ENCODE measurements at places on chromosomes 11 and 22. TPM values are rescaled to one million over a fixed set of nuclear protein-coding genes. Genes with fewer than 3 reads are reported as not detected.

The FOSL1 gene
- 3.9 TPM for total RNA-seq

- no peak for DNase-seq
Observed at GRCh38 chr11:95505927-95506426, 275.0 kb upstream of the SESN3 start.

DNA sequence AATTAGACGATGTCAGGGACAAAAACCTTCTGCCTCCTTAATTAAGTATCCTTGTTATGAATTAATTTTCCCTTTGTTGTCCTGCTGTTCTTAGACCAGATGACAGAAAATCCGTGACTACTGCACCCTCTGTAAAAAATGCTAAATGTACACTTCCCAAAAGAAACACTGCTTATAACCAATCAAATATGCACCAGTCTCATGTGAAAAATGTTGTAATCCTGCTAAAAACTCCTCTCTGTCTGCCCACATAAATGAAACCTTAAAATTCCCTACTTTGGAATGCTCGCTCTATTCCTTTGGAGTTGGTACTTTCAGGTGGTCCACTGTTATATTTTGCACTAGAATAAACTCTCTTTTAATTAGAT, 366.8 kb upstream of the CCDC179 start:
- DNase-seq: no peak

The FAM181B gene
- 0.12 TPM for total RNA-seq

GRCh38 chr22:30866216-30866615, 102.4 kb downstream of the MORC2 start:
- peak; percentile 38 for DNase-seq

The PGM2L1 gene
- total RNA-seq: 5.1 TPM

GRCh38 chr11:69202511-69203221, 46.9 kb downstream of the SMIM38 start:
- DNase-seq: peak; percentile 54
